Endothelial cell of umbilical vein (primary cell): ENCODE measurements at places on chromosomes 16 and 17.

DNA sequence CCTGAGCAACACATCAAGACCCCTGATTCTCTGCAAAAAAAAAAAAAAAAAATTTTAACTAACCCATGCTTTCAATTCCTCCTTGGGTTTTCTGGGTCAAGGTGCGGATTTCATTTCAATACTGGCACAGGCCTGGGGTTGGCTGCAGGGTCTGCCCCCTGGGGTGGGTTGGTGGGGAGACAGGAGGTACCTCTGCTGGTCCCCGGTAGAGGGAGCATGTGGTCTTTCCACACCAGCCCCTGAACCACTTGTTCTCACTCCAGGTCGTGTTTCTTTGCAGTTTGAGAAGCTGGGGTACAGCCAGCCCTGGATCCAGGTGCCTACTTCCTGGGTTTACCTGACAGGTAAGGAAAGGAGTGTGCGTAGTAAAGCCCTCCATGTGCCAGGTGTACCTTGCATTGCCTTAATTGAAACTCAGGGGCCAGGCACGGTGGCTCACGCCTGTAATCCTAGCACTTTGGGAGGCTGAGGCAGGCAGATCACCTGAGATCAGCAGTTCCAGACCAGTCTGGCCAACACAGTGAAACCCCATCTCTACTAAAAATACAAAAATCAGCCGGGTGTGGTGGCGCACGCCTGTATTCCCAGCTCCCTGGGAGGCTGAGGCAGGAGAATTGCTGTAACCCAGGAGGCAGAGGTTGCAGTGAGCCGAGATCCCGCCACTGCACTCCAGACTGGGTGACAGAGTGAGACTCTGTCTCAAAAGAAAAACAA is 21.8 kb downstream of the SDR42E2 start:
- DNase-seq, result no peak

GRCh38 chr17:45873728-45874127 is 20.6 kb upstream of the MAPT start:
- DNase-seq, result no peak

- DNase-seq, result no peak
Observed at GRCh38 chr16:1050516-1050915, 22.0 kb upstream of the SSTR5 start.

- no peak for DNase-seq
Observed at GRCh38 chr17:43809121-43809520, 23.8 kb downstream of the MPP3 start.

DNA sequence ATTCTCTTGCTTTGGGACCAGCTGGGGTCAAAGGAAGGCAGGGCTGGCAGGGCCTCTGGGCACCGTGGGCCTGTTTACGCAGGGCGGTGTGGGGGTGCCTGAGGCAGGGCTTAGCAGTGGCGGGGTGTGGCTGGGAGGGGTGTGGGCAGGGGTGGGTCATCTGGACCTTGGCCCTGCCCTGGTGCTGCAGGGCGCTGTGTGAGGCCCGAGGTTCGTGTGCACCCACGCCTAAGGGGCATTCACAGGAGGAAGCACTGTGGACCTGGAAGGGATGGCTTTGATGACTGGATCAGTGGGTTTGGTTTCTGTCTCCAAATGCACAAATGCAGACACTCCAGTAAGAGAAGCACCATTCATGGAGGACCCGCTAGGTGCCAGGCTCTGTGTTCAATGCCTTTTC is 37.3 kb downstream of the BCO1 start:
- no peak for DNase-seq

GRCh38 chr16:4301968-4302367 is 13.9 kb upstream of the GLIS2 start:
- no peak for DNase-seq

DNA sequence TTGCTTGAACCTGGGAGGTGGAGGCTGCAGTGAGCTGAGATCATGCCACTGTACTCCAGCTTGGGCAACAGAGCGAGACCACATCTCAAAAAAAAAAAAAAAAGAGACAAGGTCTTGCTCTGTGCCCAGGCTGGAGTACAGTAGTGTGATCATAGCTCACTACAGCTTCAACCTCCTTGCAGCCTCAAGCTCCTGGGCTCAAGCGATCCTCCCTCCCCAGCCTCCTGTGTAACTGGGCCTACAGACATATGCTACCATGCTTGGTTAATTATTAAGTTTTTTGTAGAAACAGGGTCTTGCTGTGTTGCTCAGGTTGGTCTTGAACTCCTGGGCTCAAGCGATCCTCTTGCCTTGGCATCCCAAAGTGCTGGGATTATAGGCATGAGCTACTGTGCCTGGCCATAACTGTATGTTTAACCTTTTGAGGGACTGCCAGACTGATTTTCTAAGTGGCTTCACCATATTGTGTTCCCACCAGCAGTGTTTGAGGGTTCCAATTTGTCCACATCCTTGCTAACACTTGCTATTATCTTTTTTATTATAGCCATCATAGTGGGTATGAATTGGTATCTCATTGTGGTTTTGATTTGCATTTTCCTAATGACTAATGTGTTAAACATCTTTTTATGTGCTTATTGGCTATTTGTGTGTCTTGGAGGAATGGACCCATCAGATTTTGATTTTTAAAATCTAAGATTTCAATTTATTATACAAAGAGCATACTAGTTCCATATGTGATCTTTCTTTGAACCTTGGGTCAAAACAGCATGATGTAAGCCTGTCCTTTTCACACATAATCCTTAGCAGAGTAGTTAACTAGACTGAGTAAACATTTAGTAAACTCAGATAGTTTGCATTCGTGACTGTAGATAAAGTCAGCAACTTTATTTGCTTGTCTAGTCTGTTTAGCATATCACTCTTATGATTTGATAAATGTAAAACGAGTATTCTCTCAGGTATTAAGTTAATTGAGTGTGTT is 38.1 kb upstream of the KPNB1 start:
- no peak for DNase-seq

- no peak for DNase-seq
Observed at GRCh38 chr16:3195975-3196374, 8.0 kb downstream of the OR1F1 start.

GRCh38 chr17:34245351-34245905 is 9.7 kb upstream of the CCL2 start:
- DNase-seq, result no peak

DNA sequence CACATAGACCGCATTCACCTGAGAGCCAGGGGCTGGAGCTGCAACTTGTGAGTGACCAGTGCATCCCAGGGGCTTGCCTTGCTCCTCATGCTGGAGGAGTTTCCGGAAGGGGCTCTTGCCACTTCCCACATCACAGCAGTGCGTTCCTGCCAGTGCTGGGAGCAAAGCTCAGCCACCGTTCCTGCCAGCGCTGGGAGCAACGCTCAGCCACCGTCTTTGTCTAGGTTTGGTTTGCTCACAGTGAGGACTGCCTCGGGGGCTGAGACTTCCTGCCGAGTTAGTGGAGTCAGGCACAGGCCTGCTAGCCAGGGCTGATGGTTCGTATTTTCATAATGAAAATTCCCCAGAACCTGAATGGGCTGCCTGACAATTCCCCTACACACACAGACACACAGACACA is 5.4 kb upstream of the CHRNE start:
- no peak for DNase-seq

- peak; percentile 45 for DNase-seq
Observed at GRCh38 chr17:38452719-38453118, 24.5 kb downstream of the ARHGAP23 start.

- DNase-seq, result no peak
Observed at GRCh38 chr16:73183611-73184092, 135.7 kb upstream of the ZFHX3 start.

- no peak for DNase-seq
Observed at GRCh38 chr16:23941963-23942564, 106.3 kb downstream of the PRKCB start.

DNA sequence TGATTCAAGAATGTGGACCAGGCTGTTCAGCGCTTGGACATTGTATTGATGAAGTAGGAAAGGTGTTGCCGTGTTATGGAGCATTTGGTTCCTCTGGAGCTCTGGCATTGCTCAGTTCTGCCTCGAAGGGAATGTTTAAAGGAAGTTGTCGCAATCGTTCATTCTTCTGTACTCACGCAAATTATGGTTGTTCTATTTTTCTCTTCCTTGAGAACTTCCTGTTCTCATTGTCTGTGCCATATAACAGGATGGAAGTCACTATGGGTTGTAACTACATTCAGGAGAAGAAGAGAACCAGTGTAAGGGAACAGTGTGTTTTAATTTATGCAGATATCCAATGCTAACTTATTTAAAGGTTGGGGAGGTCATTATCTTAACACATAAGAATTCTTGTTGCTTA is 13.0 kb downstream of the PCTP start:
- peak; percentile 71 for DNase-seq

DNA sequence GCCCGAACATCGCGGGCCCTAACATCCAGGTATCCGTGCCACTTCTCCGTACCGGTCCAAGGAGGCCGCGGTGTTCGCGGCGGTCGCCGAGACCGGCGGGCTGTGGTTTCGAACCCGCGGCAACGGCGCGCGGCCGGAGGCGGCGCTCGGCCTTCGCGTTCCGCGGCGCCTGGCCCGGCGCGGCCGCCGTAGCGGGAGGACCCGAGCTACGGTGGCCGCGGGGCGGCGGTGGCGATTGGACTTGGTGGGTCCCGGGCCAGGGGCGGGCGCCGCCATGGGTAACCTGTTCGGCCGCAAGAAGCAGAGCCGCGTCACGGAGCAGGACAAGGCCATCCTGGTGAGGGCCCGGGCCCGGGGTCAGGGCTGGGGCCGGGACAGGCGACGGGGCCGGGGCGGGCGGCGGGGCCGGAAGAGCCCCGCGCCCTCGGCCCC is at the start of gene CHMP6:
Gene CHMP6, plus strand, starts transcription at position 197 of the 432 bp plus-strand sequence. Its CDS starts 78 bp downstream, at position 275.
- peak; percentile 52 for DNase-seq

- DNase-seq, result no peak
Observed at GRCh38 chr17:73400915-73401545, 89.2 kb upstream of the CDC42EP4 start.

DNA sequence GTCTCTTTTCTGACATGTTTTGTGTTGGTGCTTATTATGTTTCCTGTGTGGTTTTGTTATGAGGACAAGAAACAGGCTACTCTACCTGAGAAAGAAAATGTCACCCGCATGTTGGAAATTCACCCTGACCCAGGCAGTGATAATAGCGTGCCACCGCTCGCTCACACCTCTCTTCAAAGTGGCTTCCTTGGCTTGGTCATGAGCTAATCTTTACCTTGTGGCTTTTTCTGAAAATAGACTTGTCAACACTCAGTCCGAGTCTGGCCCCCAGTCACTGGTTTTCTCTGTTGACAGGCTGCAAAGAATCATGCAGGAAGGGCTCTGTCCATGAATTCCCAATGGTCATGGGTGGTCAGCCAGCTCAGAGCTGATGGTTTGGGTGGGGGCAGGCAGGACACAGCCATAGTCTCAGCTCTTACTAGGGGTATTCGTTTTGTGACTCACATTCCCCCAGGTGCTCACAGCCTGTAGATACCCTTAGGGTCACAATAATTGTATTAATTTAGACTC is 121.3 kb upstream of the CACNG5 start:
- no peak for DNase-seq

- no peak for DNase-seq
Observed at GRCh38 chr17:82178499-82179261, 34.0 kb downstream of the CCDC57 start.

GRCh38 chr17:55588446-55589242 is 77.4 kb upstream of the SMIM36 start:
- DNase-seq, result peak; percentile 36

GRCh38 chr17:72598695-72599094 is 477.9 kb downstream of the SOX9 start:
- DNase-seq, result no peak

DNA sequence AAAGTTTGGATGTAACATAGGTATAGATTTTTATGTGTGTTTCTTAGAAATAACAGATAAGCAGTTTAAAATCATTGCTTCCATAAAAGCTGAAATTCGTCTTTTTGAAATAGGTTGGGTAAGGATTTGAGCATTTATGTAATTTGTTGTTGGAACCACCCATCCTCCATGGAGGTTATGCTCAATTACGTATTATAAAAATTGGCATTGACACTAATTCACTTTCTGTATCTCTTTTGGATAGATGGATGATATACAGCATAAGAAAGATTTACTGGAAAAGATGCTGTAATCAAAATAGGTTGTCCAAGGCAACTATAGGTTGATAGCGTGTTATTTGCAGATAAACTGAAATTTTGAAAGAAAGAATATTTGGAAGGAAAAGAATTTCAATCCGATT is 105.5 kb downstream of the PRKCA start:
- DNase-seq, result no peak

- DNase-seq, result no peak
Observed at GRCh38 chr17:55463600-55463999, 42.0 kb upstream of the MMD start.

DNA sequence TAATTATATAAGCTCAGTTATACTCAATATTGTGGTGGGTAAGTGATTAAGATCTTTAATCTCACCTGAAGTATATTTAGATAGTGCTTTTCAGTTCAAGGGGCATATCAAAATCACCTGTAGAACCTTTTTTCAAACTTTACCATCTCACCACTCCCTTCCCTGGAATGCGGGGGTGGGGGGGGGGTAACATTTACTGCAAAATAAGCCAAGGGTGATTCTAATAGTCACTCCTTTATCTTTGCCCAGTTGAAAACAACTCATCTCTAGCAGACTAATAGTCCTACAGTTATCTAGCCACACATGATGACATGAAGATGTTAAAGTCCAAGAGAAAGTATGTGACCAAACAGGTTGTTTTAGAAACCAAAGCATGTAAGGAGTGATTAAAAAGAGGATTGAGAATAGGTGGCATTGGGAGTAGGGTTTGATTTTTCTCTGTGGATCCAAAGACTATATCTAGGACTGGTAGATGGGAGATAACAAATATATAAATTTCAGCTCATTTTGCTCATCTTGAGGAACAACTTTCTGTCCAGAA is 21.5 kb downstream of the LPCAT2 start:
- no peak for DNase-seq

DNA sequence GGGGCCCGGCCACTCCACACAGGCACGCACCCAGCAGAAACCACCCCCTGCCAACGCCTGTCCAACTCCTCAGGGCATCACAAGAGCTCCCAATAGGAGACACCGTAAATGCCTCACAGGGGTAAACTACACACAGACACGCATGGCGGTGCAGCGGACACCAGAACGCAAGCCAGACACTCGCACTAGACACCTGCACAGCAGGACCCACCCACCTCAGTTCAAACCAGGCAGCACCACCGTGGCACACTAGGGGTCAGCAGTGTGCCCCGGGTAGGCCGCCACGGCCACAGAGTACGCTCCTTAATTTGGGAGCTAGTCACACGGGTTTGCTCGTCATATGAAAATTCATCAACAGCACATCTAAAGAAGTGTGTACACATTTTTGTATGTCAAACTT is 3.4 kb downstream of the SLC38A10 start:
- peak; percentile 29 for DNase-seq

DNA sequence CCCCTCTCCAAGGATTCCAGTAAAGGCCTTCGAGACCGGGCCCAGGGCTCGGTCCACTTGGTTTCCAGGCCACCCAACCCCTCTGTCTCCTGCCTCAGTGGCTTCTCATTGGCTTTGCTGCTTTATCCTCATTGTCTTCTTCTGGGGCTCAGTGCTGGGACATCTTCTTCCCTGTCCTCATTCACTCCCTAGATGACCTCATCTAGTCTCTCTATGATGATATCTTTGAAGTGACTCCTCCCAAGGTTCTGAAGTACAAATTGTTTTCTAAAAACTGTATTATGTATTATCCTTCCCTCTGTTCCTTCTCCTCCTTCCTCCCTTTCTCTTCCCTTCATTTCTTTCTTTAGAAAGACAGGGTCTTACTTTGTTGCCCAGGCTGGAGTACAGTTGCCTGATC is 27.1 kb upstream of the NDRG4 start:
- no peak for DNase-seq

- DNase-seq, result no peak
Observed at GRCh38 chr17:28113269-28113668, 70.8 kb downstream of the NLK start.

GRCh38 chr16:55389426-55390073 is 65.5 kb downstream of the IRX6 start:
- DNase-seq, result no peak

- DNase-seq, result peak; percentile 34
Observed at GRCh38 chr17:35795007-35795870, at the start of gene MMP28. TSS of gene MMP28 (minus strand) at chr17:35795641. CDS start at chr17:35795377, 264 bp downstream.
